ENCODE measurements at places on chromosomes 3 and 15.
A peak's percentile ranks its signal among the peaks of the same experiment; 100 is the strongest.

GRCh38 chr3:13420831-13421765 lies 976 bp upstream of the NUP210 start:
- no peak for DNase-seq

DNA sequence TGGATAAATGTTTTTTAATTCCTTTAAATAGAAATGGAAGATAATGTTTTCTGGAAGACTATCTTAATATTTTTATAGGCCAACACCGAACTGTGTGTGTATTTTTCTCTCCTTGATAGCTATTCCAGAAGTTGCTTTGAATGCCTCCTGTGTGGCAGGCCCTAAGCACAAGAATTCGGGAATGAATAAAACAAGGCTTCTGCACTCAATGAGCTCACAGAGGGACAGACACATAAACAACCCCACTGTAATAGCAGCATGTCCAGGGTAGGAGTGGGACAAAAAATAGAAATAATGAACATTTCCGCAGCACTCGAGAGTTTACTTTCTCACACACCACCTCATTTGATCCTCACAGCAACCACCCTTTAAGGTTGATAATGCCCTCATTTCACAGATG lies 18.0 kb downstream of the SRGAP3 start:
- DNase-seq = no peak

GRCh38 chr3:121981473-121981872 lies 40.6 kb downstream of the ILDR1 start:
- no peak for DNase-seq

DNA sequence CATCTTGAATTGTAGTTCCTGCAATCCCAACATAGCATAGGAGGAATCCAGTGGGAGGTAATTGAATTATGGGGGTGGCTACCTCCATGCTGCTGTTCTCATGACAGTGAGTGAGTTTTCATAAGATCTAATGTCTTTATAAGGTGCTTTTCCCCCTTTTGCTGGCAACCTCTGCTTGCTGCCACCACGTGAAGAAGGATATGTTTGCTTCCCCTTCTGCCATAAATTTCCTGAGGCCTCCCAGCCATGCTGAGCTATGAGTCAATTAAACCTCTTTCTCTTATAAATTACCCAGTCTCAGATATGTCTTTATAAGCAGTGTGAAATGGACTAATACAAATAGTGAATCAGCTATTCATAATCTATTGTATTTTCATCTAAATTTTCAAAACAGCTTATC lies 537.3 kb downstream of the EPHA3 start:
- DNase-seq = no peak

DNA sequence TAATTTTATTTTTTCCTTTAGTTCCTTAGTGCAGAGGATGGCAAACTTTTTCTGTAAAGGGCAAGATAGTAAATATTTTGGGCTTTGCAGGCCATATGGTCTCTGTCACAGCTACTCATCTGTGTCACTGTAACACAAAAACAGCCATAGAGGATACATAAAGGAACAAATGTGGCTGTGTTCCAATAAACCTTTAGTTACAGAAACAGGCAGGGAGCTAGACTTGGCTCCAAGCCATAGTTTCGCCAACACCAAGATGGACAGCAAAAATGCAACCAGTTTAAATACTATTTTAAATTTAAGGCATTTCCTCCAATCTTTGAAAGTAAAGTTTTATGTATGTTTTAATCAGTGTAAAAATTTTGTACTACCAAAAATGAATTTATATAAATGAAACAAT lies 753.4 kb downstream of the FHIT start:
- DNase-seq = no peak

DNA sequence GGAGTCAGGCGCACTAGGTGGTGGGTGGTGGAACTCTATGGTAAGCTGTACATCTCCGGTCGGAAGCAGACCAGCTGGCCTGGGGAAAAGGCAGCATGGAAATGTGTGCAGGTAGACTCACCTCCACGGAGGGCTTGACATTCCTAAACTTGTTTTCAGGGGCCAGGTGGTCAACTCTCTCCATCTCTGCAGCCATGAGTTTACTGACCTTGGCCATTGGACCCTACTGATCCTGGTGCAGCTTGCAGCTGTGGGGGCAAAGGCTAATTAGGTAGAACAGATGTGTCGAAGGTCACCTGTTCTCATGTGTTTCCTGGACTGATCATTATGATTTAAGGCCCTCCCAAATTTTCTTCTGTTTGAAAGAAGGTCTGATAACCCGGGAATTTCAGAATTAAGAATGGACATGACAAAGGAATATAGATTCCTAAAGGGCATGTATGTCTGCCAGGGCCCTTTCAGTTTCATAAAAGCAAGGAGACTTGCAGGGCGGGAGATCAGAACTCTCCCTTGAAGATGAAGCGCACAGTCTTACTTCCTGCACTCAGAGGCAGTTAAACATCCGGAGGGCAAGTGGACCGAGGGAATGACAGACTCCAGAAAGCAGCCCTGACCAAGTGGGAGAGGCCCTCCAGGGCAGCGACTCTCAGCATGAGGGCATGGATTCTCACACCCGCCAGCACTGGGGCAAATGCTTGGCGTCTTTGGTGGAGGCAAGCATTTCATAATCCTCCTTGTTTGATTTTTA lies 56.1 kb upstream of the CMTM7 start:
- DNase-seq = no peak

DNA sequence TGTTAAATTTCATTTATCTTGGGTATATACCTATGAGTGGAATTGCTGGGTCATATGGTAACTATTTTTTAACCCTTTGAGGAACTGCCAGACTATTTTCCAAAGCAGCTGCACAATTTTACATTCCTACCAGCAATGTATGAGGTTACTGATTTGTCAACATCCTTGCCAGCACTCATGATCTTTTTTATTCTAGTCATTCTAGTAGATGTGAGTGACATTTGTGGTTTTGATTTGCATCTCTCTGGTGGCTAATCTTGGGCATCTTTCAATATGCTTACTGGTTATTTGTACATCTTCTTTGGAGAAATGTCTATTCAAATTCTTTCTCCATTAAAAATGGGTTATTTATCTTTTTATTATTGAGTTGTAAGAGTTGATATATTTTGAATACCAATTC lies 21.3 kb upstream of the LRRC58 start:
- DNase-seq = no peak

- DNase-seq = no peak
These were observed 367.5 kb downstream of the ROBO2 start for GRCh38 chr3:77407441-77407840.

GRCh38 chr3:60827666-60828065 lies 423.6 kb downstream of the FHIT start:
- no peak for DNase-seq

- DNase-seq = no peak
These were observed 40.4 kb downstream of the LYSMD4 start for GRCh38 chr15:99692825-99693224.

DNA sequence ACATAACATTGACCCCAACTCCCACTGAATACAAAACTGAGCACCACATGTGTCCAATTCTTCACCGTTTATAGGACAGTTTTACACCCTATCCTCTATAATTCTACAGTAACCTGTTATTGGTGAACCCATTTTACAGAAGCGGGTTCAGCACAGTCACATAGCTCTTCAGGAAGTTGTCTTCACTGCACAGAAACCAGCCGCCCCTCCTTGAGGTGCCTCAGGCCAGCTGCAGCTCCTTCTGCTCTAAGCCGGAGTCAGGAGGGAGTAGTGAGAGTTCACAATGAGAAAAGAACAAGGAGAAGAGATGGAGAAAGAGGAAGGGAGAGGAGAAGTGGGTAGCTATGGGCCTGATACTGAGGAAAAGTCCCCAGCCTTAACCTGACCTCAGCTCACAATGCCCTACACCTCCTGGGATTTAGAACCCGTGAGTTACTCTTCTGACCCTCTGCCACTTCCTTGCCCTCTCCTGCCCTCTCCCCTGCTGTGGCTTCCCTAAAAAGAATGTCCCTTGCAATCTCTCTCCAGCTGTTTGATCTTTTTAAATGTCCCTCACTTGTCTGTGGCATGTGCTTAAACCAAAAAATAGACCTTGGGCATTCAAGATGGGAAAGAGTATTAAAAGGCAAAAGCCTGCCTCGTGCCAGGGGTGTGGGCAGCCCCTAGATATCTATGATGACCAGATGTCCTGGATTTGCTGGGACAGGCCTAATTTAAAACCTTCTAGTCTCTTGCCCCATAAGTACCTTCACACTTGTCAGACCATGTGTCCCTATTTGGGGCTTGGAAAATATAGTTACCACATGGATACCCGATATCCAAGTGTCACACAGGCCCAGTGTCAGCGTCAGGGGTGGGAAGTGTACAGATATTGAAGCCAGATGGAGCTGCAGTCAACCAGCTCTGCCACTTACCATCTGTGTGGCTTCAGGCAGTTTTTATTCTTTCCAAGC lies 71.3 kb upstream of the HES1 start:
- DNase-seq = no peak

GRCh38 chr3:108724101-108724500 lies 33.1 kb downstream of the RETNLB start:
- no peak for DNase-seq

DNA sequence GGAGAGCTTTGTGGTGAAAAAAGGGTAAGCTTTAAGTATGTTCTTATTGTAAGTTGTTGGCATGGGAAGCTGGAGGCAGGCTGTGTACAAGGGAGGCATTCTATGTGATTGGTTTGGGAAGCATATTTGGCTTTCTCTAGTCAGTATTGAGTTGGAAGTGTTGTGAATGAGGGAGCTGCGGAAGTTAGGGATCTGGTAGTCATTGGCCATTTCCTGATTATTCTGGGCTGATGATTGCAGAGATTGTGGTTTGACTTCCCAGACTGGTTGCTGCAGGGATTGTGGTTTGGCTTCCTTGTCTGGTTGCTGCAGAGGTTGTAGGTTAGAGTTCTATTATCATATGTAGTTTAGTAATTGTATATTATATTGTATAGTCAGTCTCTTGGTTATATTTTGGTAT lies 21.0 kb downstream of the STXBP5L start:
- DNase-seq = no peak

DNA sequence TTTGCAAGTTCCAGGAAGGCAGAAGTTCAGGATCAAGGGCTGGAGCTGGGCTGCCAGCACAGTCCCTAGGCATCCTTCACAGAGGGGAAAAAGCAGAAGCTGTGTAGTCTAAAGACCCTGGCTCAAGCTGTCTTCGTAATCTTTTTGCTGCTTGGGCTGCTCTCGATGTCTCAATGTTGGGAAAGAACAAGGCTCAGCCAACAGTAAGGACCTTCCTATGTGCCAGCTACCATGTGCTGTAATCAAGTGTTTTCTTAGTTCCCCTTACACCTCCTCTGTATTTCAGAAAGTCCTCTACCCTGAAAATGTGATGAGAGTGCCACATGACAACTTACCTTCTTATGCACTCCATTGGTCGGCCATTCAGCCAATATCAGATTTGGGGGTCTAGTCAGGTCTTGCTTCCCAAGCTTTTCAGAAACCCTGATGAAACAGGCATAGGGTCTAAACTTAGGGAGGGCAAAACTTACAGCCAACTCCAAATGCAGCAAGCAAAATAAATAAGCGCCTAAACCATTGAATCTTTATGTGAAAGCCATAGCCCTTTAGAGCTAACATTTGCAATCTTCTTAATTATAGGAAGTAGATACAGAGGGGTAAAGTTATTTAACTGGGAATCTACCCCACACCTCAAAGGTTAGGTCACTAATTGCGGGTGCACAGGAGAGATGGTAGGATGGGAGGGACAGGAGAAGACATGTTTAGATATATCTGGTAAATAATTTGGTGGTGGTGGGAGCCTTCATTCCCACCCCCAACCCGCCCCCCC lies 1.2 kb upstream of the EDEM1 start:
- DNase-seq = no peak

DNA sequence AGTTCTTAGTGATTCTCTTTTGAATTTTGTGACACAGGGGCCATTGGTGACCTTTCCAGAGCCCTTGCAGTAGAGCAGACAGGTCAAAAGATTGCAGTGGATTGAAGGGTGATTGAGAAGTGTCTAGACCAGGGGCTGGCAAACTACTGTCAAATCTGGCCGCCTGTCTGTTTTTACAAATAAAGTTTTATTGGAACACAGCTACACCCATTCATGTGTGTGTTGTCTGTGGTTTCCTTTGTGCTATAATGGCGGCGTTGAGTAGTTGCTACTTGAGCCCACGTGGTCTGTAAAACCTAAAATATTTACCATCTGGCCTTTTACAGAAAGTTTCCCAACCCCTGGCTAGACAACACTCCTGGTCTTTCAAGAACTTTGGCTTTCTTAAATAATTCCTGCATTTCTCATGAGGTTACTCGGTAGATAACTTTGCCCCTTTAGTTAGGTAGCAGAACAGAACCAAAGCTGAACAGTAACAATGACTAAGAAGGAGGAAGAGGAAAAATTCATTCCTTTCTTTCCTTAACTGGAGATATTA lies 265.1 kb upstream of the NR2E3 start:
- DNase-seq = no peak

DNA sequence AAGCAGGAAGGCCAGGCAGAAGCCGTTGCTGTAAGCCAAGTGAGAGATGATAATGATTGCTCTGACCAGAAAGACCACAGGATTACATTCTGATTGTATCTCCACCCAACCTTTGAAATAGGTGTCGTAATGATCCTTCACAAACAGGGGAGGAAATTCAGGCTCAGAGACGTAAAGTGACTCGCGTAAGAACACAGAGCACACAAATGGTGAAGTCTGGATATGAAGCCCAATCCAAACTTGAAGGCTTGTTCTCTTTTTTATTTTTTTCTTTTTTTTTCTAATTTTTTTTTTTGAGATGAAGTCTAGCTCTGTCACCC lies 25.3 kb upstream of the PIAS1 start:
- DNase-seq = no peak

DNA sequence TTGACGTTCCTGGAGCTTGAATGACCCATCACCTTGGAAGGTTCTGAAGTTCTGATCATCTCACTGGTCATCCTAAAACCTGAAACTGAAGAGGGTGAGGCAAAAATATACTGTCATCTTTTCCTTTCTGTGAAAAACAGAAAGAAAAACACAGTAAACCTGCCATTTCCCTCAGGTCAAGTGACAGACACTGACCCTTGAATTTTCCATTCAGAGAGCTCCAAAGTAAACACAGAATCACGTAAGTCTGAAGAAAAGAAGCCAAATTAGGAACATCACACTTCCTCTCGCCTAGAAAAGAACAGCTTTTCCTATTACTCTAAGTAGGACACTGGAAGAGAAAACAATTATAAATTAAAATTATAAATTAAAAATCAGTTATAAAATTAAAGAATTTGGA lies 78.7 kb upstream of the TGFBR2 start:
- DNase-seq = no peak

- DNase-seq = peak; percentile 99
These were observed at the start of gene DENND6A for GRCh38 chr3:57692396-57693147. TSS of gene DENND6A (minus strand) at chr3:57693077. CDS start at chr3:57693018, 59 bp downstream.

DNA sequence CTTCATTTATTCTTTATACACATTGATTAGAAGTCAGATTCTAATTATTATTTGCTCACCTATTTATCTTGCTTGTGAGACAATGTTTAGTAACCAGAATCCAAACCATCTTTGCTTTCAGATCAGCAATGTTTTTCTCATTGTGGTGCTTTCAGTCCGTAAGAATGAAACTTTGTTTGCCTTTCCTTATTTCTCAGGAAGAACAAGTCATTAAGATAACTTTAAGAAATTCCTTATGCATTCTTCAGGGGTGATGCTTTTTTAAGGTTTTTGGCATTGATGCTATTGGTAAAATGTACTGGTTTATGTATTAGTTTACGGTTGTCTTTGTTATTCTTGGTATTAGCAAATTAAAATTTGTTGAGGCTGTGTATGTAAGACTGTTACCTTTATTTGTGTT lies 120.8 kb upstream of the POU1F1 start:
- DNase-seq = no peak
